ENCODE measurements at places on chromosomes 1 and 21.

DNA sequence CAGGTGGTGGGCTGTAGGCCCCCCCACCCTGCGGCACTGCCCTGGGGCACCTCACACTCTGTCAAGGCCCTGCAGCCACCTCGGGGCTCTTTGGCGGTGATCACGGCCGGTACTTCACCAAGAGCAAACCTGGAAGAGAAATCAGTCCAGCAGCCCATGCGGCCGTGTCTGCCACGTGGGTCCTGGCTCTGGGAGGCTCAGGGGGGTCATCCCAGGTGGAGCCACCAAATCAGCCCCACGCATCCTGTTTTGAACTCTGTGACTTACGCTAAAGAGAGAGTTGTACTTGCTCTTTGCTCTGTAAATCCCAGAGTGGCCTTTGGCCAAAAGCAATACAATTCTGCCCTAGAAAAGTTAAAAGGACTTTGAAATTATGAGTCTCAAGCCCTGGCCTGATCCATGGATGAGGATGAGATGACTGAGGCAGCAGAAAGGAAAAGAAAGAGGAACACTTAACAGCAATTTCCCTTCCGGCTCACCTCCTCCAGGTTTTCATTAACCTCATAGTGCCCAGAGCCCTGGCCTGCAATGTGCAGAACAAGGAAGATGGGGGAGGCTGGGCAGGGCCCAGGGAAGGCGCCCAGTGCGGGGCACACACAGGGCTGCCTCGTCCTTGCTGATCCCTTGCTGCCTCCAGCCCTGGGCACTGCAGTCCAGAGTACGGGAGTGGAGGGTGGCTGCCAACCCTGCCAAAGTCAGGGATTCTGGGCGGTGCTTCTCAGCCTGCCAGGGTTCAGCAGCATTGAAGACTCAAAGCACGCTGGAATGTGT lies 337.0 kb downstream of the MATN1 start:
- no peak for DNase-seq

GRCh38 chr21:31609081-31609480 lies 50.4 kb upstream of the SOD1 start:
- no peak for DNase-seq

- DNase-seq: no peak
These were observed 286 bp downstream of the ODR4 start for GRCh38 chr1:186375929-186376319.

DNA sequence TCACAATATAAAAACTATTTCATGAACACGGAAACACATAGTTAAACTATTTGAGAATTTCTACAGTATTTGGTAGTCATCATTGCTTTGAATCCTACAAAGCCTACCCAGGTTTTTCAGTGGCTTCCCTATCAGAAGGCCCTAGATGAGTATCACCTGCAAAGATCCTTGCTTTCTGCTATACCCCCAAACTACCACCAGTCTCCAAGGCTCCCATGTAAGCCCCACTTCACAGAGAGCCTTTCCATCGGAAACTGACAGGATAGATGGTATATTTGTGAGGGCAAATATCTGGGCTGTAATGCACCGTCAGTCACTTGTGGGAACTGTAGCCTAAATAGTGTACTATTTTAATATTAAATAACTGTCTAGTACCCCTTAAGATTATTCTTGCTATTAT lies 674.3 kb downstream of the BRINP3 start:
- DNase-seq: no peak

GRCh38 chr1:156245451-156246232 lies 2.2 kb downstream of the PAQR6 start:
- no peak for DNase-seq

- DNase-seq: no peak
These were observed 210.3 kb downstream of the SLC35F3 start for GRCh38 chr1:234114648-234115307.

DNA sequence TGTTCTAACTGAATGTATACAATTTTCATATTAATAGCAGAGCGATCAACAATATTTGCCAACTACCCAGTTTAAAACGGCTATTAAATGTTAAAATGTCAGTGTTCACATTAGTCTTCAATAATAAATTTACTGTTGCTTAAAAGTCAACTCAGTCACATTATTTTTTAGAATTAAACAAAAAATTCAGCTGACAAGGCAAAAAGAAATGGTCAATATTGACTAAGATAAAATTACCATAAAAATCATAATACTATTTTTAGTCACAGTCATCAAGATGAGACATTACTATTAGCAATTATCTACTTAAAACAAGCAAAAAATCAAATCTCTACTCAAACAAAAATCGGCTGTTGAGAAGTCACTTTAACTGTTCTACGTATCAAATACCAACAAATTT lies 1.5 kb downstream of the ANKRD13C start:
- DNase-seq: no peak

Measured in omental fat pad (tissue), 4 donors.